ENCODE measurements at places on chromosomes 7 and 10.

- DNase-seq: no peak
Observed at GRCh38 chr7:27164045-27164366, 1.3 kb downstream of the HOXA9 start.

DNA sequence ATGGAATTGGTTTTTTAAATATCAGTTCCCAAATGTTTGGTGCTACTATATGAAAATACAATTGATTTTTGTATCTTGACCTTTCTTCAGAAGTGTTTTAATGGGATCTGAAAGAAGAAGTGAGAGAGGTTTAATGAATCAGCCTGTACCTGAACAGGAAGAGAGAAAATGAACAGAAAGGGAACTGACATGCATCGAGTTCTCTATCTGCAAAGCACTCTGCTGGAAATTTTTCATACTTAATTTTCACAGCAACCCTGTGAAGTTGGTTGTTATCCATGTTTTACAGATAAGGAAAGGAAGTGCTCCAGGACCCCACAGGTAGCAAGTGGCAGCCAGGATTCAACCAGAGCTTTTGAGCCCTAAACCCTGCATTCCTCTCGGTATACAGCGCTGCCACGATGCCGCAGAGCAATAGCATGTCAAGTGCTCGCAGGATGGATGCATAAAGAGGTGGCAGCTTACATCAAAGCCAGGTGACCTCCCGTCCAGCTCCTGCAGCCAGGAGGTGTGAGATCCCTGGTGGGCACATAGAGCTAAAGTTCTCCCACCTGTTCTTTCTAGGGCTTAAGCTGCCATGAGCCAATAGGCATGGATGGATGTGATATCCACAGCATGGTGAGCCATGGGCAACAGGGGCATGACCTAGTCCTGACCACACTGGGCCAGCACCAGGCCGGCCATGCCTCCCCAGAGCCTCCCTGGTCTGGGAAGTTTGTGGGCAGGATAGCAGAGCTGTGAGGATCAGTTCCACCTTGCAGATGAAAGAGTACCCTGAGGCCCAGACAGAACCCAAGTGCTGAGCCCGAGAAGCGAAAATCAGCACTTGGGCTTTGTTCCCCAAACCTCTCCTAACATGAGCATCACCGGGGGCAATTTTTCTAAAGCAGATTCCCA is 57.2 kb downstream of the CALML3 start:
- no peak for DNase-seq

DNA sequence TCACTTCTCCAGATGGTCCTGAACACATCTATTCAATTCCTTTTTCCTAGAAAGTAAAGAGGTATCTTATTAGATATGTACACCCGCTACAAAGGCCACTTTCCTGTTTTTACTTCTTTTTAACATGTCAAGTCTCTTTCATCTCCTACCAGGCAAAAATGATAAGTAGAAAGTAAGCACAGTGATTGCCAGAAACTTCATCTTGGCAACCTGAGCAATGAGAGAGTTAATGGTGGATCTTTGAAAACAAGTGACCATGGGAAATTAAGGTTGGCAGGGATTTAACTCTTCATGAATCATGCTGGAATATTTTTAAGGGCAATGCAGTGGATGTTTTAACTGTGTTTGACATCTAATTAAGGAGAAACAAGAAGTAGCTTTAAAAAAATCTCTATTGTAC is 2.7 kb downstream of the SEMA3A start:
- DNase-seq: no peak

- DNase-seq: no peak
Observed at GRCh38 chr10:24681572-24682088, 42.1 kb downstream of the ARHGAP21 start.

DNA sequence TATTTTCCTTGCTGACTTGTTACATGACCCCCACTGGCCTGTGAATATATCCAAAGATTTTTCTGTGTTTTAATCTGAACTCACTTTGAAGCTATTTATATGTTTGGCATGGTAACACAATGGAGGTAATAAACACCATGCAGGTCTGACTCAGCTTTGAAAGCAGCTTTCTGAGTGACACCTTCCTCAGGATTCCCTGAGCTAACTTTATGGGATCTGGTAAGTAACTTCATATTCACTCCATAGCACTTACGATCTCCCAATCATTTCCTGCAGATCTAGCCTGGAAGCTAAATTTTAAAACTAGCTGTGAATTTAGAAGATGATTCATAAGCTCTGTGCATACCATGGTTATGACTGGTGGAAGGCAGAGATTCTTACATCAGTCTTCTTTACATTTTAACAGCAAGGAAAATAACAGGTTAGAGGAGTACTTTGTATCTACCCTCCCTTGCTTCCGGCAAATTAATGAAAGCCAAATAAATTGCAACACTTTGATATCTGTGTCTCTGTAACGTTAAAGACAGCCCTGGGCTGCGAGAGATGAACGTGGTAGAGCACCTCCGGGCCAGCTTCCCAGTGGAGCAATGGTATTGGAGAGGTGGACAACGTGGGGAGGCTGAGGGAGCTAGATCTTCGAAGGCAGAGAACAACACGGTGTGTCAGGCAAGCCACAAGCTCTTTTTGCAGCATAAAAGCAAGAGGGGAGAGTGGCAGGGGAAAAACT is 170.2 kb upstream of the KLF14 start:
- DNase-seq: no peak

DNA sequence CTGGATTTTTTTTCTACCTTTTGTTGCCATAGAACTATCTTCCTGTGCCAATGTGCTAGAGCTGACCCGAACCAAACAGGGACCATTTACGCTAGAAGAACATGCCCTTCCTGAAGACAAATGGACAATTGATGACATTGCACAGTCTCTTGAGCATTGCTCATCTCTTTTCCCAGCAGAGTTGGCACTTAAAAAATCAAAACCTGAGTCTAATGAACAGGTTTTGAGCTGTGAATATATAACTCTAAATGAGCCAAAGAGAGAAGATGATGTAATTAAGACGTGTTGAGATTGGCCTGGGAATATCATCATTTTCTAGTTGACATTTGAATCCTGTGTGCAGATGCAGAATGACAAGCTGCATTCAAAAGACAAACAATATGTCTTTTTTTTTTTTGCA is 37.1 kb downstream of the TRUB1 start:
- no peak for DNase-seq

DNA sequence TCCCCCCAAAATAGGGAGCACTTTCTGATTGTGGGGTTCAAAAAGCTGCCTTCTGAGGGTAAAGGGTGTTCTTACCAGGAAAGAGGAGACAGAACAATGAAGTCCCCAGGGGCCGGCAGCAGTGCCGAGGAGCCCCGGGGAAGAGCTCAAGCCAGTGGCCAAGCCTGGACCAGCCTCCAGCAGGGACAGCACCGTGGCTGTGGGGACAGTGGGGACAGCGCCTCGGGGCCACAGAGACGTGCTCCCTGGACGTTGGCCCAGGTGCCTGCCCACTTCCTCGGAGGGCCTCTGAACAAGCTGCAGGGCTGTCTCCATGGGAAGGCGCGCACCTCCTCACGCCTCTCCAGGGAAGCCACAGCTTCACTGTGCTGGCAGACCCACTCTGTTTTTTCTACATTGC is 312.6 kb downstream of the PTPRN2 start:
- no peak for DNase-seq

DNA sequence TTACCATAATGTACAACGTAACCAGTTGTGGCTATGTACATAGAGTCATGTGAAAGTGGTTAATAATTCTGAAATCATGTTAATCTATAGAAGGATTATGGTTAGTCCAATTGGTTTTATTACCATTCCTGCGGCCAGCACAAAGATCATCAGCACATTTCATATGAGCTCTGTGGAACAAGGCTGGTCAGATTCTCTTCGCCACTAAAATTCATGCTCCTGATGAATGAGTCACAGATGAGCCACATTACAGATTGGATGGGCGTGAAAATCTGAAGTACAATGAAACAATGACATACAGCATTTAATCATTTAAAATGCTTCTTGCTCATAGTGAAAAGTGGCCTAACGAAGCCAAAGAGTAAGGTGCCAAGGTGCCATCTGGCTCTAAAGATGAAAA is 716.2 kb upstream of the PHF14 start:
- no peak for DNase-seq

DNA sequence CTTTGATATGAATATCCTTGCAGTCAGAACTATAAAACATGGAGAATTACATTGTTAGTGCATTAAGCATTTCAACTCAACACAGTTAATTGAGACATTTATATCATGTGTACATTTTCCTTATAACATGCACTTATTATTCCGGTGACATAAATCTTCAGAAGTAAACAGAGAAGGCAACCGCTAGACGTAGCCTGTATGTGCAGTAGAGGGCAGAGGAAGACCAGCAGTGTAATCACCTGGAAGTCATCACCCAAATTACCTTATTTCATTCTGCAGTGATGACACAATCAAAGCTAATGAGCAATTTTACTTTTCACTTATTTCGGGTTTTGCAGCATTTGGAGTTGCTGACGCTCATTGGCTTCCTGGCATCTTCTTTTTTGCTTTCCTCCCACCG is 394.6 kb downstream of the SDK1 start:
- no peak for DNase-seq

DNA sequence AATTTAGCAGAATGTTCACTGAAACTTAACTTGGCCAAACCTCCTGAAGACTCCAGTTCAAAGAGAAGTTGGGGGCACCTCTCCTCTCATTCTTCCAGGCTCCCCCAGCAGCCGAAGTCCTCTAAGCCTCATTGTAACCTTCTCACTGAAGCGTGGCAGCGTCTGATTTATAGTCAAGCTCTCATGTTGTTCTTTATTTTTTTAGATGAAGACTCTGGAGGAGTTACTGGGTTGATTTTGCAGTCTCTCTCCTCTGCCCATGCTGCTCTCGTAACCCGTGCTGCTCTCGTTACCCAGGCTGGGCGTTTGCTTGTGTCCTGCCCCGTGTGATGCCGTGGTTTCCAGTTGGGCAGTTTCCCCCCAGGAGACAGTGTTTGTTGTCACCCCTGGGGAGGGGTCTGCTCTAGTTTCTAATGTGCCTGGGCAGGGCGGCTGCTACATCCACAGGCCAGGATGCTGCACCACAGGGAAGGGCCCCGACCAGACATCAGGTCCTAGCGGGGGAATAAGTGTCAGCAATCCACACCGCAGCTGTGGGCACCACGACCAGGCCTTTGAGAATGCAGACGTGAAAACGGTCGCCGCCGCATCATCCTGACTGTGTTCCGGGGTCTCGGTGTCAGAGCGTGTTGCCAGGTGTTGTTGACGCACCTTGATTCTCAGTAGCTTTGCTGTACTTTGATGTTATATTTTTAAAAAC is 65.2 kb downstream of the WDR37 start:
- no peak for DNase-seq

DNA sequence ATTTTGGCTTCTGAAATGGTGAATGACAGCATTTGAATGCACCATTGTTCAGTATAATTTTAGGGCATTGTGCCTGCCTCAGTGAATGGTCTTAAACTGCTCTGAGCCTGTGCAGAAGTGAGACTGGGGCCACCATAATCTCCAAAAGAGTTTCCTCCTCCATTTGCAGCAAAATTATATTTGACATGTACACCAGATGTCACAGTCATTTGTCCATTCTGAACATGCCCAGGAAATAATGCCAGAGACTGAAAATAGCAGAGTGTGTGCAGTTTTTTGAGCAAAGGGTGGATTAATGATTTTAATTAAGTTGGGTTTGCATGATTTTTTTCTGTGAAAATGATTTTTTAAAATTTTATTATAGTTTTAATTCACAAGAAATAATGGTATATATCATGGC is 26.4 kb upstream of the SLC35B4 start:
- no peak for DNase-seq

DNA sequence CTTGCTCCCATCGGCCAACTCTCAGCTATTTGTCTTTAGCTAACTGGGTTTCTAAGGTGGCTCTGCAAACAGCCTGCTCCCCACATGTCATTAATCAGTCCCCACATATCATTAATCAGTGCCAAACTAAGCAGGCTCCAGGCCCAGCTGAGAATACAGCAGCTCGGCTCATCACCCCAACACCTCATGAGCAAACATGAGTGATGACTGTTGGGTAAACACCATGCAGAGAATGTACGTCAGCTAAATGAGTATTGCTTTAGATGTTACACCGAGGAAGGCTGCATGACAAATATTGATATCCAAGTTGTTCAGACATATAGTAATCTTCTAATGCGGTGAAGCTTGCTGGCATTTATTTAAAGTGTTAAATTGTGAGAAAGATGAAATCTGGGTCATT is 187.5 kb upstream of the AOAH start:
- no peak for DNase-seq

DNA sequence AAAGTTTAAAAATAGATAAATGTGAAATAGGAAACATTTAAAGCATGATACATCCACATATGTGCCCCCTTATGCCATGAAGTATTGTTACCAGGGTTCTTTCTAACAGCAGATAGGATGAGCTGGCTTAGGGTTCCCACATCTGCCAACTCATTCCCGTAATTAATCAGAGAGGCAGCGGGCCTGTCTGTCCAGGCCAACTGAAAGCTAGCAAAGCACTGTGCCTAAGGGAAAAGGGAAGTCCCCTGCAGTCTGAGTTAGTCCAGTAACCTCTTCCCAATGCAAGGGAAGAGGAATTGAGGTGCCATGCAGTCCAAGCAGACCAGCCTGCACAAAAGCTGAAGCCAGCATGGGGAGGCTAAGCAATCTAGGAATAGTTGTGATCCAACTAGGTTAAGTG is 18.3 kb upstream of the ZC3HAV1L start:
- no peak for DNase-seq

- no peak for DNase-seq
Observed at GRCh38 chr10:12590675-12591659, 241.6 kb downstream of the CAMK1D start.

GRCh38 chr10:100370714-100371481 is 23.9 kb downstream of the SCD start:
- DNase-seq: peak; percentile 92

- DNase-seq: no peak
Observed at GRCh38 chr10:1360558-1361164, 304.5 kb downstream of the WDR37 start.

DNA sequence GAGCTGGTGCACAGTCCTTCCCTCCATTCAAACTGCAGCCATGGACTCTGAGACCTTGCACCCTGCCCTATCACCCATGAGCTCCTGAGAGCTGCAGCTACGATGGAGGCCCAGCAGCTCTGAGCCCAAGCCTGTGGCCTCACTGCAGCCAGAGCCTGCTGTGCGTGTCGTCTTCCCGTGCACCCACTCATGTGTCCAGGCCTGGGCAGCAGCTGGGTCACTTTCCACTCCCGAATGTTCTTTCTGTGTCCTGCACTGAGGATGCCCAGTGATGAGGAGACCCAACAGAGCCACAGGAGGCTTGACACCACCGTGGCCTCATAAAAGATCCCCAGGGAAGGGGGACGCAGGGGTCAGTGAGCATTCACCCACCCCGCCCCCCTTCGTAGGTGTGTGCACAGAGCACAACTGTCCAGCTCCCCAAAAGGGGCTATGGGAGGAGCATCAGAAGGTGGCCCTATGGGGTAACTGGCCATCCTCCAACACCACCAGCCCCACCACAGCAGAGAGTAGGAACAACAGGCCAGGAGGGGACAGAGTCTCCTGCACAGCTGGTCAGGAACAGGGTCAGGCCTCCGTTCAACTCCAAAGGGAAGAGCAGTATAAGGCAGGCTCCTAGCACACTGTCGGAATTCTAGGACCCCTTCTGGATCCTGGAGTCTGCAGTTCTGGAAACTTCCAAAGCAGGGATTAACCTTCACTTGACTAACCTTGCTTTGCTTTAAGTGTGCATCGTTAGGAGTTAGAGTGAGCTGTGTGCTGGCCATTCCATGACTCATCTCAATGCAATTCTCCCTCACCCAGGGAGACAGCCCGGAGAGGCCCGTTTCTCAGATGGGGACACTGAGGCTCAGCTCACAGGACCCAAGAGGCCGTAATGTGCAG is 52.6 kb downstream of the RASGEF1A start:
- DNase-seq: no peak

Measured in Kasumi-1 (cell line).